CD4-positive, alpha-beta T cell treated with Interleukin-15 for 1 hour (primary cell): ENCODE measurements at places on chromosomes 6 and 20.

DNA sequence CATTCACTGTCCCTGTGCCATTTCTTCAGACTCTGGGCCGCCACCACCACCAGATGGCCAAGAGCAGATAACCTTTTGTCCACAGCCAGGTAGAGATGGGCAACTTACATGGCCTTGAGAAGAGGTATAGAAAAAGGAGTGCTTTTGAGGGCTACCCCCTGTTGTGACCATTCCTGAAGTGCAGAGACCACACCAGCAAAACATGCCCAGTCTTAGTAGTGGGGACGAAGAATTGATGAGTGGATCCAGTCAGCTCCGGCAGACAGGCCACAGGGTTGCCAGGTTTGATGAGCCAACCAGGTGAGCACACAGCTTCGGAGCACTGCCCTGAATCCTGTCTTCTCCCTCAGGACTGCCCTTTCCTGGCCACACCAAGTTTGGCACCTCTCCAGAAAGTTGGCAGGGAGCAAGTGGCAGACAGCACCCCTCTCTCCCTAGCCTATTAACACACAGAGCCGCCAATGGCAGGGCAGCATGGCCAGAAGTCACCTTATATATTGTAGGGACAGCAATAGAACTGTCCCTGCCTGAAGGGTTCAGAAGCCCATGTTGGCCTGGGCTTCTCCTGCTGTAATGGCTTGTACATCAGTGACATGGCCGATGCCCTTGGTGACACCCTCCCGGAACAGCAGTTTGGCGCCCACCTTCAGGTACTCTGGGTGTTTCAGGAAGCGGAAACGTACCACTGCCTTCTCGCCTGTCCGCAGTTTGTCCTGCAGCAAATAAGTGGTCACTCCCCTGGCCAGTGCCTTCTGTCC lies 7.8 kb downstream of the GTPBP2 start:
- no peak for DNase-seq

GRCh38 chr6:125732398-125732797 lies 17.0 kb upstream of the HEY2 start:
- no peak for DNase-seq

GRCh38 chr6:22036699-22037098 lies 260.1 kb downstream of the PRL start:
- DNase-seq: no peak

DNA sequence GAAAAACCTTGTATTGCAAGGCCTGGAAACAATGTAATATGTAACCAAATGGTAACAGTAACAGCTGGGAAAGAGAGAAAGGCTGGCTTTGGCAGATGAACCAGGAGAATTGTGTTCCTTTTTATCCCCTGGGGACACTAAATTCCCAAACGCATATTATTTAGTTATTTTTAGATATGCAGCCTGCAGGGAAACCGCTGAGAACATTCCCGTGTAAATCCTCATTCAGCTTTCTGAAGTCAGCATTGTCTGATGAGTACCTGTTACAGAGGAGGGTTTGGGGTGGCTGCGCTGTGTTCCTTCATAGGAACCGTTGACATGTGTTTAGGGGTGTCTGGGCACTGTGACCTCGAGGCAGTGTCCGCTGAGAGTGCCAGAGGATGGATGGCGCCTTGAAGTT lies 101.3 kb downstream of the SMOC2 start:
- DNase-seq: no peak

- DNase-seq: no peak
These were observed 87.7 kb downstream of the DLL1 start for GRCh38 chr6:170203212-170203611.

DNA sequence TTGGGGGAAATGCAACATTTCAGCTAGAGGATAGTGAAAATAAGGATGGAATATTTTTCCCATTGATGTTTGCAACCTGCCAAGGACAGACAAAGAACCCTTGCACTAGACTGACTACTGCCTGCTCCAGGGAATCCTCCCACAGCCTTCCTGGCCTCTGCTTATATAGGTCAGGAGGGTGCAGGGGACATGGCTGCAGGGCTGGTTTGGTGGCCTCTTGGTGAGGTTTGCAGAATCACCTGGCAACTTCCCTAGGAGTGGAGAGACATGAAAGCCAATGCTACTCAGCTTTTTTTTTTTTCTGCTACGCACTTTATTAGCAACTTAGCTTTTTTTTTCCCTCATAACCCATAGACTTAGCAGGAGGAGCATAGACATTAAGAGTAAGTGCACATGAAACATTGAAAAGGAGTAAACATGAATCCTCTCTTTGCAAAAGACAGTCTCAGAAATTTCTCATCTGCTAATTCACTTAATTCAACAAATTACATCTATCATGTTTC lies 39.8 kb upstream of the CDYL start:
- no peak for DNase-seq

- DNase-seq: no peak
These were observed 534.0 kb downstream of the KHDRBS2 start for GRCh38 chr6:61751986-61752385.

DNA sequence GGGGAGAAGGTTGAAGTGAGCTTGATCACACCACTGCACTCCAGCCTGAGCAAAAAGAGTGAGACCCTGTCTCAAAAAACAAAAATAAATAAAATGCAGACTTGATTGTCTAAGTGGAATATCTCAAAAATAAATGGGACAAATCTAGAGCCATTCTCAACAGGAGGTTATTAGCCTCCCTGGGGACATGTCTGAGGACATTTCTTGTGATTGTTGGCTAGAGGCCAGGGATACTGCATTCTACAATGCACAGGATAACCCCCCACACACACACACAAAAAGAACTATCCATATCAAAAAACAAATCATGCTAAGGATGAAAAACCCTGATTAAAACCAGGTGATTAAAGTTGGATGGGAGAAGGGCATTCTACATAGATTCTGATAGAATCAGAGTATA lies 37.5 kb downstream of the FAM217A start:
- no peak for DNase-seq

GRCh38 chr20:19897891-19898290 lies 119.3 kb upstream of the NAA20 start:
- no peak for DNase-seq

GRCh38 chr6:43269273-43270007 lies 26.2 kb downstream of the TTBK1 start:
- no peak for DNase-seq

DNA sequence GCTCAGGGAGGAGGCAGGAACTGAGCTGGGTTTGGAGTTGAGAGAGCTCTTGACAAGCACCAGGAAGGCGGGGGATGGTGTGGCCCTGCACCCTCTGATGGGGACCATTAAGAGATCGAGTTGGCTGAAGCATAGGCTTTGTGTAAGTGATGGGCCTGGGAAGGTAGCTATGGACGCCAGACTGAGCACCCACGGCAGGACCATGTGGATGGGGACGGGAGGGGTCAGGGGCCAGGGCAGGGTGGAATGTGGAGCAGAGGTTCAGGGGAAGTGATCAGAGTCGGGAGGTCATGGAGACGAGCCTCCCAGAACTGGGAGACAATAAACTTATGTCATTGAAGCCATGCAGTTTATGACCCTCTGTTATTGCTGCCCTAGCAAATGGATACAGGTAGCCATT lies 81.7 kb downstream of the PLG start:
- no peak for DNase-seq

DNA sequence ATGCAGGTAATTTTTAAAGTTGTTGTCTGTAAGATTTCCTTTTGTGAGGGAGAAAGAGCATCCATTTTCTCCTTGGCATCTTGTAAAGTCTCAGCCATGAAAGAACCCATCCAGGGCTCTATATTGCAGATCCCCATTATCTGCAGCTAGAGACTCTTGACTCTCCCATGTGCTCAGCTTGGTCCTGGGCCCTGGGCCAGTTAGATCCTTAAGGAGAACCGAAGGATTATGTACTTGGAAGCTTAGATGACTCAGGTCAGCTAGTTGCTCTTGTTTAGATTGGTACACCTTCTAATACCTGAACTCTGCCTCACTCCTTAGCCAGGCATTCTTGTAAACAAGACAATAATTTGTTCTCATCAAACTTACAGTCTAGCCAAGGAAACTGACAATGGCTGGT lies 1617.6 kb downstream of the KHDRBS2 start:
- DNase-seq: no peak

- peak; percentile 63 for DNase-seq
These were observed at the start of gene ANKRD60 for GRCh38 chr20:58228484-58229197. Gene ANKRD60 (minus strand): TSS chr20:58228653. CDS start chr20:58228653, 0 bp downstream.

DNA sequence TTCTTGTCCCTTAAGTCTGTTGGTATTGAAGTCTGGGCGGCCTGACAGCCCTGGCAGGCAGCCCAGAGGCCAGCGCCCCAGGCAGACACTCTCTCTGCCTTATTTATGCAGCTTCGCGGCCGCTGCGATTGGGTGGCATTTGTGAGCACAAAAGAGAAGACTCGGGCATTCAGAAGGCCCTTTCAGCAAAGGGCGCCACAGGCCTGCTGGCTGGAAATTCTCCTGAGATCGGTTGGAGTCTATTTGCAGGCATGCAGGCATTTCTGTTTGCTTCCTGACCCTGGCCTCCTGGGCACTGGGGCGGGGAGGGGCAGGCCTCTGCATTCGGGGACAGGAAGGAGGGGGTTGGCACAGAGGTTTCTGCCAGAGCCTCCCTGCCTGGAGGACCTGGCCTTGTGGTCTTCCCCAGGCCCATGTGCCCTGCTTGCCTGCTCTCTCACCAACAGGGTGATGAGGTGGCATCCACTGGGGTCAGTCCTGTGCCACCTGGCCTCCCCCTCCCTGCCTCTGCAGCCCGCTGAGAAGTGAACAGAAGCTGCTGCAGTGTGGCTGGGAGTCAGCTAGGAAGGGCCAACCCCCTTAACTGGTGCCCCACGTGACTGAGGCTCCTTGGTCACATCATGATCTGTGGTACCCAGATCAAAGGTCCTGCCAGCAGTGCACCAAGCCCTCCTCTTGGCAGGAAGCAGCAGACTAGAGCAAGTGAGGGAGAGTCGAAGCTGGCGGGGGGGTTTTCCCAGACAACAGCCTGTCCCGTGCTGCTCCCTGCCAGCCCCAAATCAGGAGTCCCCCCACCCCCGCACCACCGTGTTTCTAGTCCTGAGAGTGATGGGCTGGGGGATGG lies 16.6 kb upstream of the CCDC167 start:
- DNase-seq: peak; percentile 94

GRCh38 chr6:43052842-43053544 lies 658 bp downstream of the CUL7 start:
- no peak for DNase-seq

DNA sequence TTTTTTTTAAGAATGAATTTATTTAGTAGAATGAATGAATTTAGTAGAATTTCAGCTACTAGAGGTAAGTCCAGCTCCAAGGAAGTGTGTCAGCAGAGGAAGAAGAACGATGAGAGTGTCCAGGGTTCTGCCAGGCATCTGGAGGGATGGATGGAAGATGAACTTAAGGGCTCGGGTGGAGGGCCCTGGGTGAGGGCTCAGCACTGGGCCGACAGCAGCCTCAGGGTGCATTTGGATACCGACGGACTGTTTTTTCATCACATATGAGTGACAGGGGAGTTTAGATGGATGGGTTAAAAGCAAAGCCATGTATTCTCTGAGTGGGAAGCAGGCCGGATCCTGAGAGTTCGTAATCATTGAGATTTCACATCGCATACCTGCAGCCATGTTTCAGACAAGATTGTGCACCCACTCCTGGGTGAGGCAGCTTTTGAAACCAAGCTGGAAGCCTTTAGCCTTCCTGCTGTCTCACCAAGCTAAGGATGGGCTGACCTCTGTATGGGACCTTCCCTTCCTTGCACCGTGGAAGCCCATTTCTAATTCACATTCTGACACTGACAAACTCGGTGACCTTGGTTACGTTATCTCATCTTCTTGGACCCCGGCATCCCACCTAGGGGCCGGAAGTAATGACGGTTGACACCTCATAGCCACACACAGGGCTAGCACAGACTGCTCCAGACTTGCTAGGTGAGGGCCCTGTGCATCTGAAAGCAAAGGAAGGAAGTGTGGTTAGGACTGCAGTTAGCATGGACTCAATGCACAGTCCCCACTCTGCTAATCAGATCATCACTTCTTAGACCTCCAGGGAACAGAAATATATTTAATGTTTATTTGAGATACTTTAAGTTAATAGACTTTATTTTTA lies 228.5 kb downstream of the SLC24A3 start:
- DNase-seq: no peak

DNA sequence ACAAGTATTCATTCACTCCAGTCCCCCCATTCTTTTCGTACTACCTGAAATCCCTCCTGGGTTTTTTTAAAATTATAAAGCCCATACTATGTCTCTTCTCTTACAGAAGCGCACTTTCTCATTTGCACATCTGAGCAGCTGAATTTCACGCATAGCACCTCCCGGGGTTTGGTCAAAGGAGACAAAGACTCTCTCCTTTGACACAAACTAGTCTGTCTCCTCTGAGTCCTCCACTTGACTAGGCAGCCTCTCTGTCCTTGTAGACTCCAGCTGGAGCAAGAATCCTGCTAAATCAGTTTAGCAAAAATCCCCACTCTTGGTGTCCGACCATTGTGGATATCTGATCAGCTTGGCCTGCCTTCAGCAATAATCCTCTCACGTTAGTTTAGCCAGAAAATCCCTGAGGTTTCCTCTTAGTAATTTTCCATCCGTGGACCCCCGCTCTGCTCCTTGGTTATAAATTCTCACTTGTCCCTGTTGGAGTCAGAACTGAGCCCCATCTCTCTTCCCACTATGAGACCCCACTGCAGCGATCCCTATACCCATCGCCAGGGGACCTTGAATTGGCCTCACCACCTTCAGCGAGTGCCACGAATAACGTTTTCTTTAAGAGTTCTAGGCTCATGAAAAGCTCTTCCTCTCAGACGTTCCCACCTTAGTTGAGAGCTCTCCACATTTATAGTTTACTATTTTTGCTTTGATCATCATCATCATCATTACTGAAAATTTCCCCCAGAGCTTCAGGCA lies 29.0 kb downstream of the PDYN start:
- no peak for DNase-seq

DNA sequence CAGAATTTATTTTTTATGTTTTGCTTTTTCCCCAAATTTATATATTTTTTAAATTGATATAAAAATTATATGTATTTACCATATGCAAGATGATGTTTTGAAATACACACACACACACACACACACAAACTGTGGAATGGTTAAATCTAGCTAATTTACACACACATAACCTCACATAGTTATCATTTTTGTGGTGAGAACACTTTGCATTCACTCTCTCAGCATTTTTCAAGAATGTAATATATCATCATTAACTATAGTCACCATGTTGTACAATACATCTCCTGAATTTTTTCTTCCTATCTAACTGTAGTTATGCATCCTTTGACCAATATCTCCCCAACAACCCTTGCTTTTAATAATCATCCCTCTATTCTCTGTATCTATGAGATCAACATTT lies 52.2 kb downstream of the GFRAL start:
- no peak for DNase-seq

DNA sequence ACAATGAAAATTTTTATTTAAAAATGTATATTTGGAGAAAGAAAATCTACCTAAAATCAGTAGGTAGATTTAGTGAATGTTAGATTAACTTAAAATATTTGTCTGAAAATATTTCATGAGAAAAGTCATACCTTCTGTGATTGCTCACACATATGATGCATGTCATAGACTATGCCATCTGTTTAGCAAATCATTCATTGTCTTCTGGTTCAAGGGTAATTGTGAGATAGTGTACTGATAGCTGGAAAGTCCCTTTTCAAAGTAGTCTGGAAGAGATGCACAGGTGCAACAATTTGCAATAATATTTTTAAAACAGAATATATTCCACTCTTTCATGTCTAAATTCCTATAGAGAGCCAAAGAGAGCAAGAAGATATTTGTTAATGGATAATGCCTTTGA lies 21.0 kb upstream of the RNF217 start:
- DNase-seq: no peak

- no peak for DNase-seq
These were observed 8.6 kb downstream of the ZNF292 start for GRCh38 chr6:87164004-87164403.
